ENCODE measurements at places on chromosomes 5 and 9.

DNA sequence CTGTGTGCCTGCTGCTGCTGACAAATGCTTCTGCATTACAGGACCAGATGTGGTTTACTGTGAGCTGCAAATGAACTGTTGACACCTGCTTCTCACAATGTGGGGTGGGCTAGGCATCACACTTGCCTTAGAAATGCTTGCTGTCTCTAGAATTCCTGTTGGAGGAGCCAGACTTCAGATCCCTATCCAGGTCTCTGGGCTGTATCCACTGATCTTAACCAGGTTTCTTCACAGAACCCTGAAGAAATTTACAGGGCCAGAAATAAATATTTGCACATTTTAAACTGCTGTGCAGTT lies 255.4 kb downstream of the FAM114A2 start:
- no peak for DNase-seq

DNA sequence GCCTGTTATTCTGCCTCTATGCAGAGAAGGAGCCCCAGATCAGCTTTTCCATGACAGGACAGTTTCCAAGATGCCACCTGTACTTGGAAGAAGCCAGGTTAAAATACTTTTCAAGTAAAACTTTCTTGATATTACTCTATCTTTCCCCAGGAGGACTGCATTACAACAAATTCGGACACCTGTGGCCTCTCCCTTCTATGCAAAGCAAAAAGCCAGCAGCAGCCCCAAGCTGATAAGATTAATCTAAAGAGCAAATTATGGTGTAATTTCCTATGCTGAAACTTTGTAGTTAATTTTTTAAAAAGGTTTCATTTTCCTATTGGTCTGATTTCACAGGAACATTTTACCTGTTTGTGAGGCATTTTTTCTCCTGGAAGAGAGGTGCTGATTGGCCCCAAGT lies 301 bp upstream of the IL4 start:
- no peak for DNase-seq

GRCh38 chr5:1785984-1786383 lies 13.7 kb downstream of the MRPL36 start:
- DNase-seq = no peak

- DNase-seq = no peak
These were observed 498.6 kb downstream of the CHSY3 start for GRCh38 chr5:130402906-130403305.

DNA sequence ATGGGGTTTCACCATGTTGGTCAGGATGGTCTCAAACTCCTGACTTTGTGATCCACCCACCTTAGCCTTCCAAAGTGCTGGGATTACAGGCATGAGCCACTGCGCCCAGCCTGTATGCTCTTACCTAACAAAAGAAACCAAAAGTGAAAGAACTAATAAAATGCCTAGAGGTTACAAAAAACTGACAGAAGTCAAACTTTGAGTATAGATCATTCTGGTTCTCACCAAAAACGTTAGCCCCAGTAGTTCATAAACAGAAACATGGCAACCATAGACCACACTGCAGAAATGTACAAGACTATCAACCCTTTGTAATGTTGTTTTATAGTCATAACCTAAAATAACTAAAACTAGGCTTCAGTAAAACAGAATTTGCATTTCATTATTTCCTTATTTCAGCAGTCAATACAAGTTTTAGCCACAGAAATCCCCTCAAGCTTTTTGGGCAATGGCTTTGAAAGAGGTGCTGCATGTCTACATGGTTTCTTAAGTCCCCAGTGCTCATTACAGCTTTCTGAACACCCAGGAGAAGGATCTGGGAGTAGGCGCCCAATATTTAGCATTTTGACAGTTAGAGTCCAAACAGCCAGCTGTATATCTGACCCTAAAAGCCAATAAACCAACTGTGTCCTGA lies 72.5 kb downstream of the EPB41L4A start:
- DNase-seq = no peak

DNA sequence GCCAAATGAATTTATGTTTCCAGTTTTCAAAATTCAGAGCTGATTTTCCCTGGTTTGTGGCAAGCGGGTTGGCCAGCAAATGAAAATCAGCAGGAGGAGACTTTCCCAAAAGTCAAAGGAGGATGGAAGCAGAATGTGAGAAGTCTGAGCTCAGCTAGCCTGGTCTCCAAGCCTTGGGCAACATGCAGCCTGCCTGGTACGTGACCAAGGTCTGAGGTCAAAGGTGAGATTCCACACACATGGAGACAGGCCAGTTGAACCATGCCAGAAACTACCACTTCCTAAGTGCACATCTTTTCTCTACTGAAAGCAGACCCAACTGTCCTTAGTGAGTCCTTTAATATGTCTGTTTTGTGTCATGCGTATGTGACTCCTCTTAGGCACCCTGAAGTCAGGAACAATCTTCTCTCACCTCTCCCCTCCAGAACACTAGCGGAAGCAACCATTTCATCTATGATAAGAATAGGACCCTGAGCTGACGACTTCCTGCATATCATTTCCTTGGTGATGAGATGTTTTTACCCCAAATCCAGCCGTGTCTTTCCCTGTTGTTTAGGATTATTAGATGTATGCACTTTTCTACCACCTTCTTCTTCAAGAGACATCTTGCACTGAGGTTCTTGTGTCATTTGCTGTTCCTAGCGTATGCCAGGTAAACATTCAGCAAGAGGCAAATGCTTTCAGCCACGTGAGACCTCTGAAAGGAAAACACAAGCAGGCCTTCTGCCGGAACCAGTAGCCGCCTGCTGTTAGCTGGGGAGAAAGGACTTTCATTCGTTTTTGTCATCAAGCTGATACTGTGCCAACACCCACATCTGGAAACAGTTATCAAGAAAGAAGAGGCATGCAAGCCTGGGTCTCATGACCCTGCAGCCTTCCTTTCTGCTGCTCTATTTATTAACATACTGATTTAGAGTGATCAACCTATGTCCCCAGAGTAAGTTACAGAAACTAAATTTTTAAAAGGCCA lies 9.7 kb upstream of the TGFBI start:
- DNase-seq = no peak

DNA sequence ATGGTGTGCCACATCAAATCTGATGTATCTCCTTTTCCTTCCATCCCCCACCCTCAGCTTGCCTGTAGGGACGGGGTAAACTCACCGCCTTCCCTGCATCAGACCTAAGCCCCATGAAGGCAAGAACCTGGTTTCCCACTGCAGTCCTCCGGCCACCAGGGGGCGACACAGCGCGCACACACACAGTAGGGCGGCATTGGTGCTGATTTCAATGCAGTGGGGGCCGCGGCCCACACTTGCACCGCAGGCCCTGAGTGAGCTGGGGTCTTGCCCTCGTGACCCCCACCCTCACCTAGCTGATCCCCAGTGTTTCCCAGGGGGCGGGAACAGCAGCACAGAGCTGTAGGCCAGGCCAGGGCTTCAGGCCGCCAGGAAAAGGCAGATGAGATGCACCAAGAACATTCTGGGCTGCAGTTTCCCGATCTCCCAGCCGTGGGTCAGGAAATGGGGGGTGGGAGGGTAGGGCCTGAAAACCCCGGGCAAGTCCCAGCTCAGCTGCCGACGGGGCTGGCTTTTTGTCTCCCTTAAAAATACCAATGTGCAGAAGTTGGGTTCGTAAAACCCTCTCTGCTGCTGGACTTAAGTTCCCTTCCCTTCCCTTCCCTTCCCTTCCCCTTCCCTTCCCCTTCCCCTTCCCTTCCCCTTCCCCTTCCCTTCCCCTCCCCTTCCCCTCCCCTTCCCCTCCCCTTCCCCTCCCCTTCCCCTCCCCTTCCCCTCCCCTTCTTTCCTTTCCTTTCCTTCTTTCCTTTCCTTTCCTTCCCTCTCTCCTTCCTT lies 19.5 kb downstream of the FAM163B start:
- peak; percentile 45 for DNase-seq
